Gastrocnemius medialis (tissue), 4 donors: ENCODE measurements at places on chromosomes 7 and 10. TPM values are rescaled to one million over a fixed set of nuclear protein-coding genes. Genes with fewer than 3 reads are reported as not detected.

- no peak for DNase-seq
These were observed 82.2 kb downstream of the ELMO1 start for GRCh38 chr7:37366445-37366844.

DNA sequence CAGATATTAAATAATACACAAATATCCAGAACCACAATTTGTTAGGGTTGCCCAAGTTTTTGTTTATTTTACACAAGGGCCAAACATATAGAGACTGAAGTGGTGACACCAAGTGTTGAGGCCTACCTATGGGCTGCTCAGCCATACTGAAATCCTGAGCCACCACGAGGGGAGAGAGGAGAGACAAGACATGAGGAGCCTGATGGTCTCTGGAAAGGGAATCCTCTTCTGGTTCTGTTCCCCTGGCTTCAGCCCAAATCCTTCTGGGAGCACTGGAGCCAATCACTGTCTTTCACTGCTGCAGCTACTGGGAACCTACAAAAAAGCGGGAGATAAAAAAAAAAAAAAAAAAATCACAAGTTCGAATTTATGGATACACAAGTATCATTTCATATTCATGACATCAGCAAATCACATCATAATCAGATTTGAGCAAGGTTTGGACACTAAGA, 1.9 kb downstream of the SKIDA1 start:
- DNase-seq, result no peak

DNA sequence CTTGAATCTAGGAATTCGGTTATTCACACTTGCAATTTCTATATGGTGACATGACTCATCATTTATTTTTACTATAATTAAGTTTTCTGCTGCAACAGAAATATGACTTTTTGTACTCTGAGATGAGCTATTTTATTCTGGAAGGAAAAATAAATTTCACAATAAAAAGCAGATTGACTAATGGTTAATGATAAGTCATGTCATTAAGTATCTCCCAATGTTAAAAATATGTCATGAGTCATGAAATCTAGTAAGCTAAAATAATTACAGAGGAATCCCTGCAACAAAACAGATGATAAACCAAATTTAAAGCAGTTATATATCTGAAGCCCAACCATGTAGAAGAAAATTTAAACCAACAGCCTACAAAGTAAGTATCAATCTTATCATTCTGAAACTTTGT, 149.2 kb downstream of the CACNA2D1 start:
- DNase-seq, result no peak

- DNase-seq, result no peak
These were observed 87.4 kb downstream of the ELAPOR2 start for GRCh38 chr7:86972072-86972471.

DNA sequence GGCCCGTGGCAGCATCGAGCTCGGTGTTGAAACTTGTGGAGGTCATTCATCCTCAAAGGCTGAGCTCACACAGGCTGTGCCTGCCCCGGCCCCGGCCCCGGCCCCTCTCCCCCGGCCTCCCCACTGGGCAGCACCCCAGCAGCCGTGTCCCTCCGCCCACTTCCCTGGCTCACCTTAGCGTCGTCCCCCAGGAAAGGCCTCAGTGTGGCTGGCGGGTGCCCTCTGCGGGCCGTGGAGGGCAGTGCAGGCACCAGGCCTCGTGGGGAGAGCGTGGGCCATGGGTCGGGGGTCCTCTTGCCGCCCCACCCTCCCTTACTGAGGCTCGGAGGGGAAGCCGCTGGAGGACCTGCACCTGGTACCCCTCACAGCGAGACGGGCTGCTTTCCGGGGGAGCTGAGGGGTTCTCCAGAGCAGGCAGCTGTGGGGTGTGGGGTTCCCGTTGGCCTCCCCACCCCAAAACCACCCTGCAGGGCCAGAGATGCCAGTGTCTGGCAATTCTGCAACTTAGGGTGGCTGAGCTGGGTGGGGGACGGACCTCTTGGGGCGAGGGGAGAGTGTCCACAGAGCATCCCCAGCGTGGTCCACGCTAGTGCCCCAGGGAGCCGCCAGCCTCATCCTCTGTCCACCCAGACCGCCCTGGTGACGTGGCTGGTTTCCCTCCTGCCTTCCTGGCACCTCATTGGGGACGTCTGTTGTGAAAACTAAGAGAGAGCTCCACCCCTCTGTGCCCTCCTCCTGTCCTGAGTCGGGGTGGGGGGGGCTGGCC, 44.2 kb upstream of the DPYSL4 start:
- no peak for DNase-seq

GRCh38 chr10:43734716-43735115, 86.0 kb upstream of the ZNF32 start:
- DNase-seq, result no peak

- no peak for DNase-seq
These were observed 544.1 kb downstream of the HTR7 start for GRCh38 chr10:90313576-90314325.

GRCh38 chr10:113648478-113648877, 15.4 kb downstream of the NRAP start:
- DNase-seq, result peak; percentile 81

TAS2R3 gene
- 0.75 TPM for total RNA-seq

TDRD1 gene
- 0.10 TPM for total RNA-seq

NDUFB8 gene
- 226 TPM for total RNA-seq

DNAJB6 gene
- 269 TPM for total RNA-seq

NANOS1 gene
- total RNA-seq, result 21.4 TPM
